Germinal center (tissue), 1 donor: ENCODE measurements at places on chromosomes 11 and 22.

GRCh38 chr22:18109410-18110193 is 1.0 kb upstream of the TUBA8 start:
- DNase-seq, result no peak

DNA sequence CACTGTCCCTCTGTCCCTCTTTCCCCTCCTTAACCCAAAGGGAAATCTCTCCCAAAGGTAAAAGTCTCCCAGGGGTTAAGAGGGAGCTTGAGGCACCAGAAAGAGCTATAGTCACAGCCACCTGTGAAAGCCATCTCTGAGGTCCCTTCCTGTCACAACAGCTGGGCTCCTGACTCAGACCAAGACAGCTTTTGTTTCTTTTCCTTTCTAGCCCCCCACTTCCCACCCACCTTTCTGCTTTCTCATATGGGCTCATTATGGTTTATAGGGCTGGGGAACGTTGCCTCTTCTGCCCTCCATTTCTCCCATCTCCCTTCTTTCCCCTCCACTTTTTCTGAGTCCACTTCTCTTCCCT is 19.1 kb downstream of the MIF start:
- no peak for DNase-seq

- DNase-seq, result no peak
Measured at GRCh38 chr11:6474806-6475500, 1.2 kb upstream of the TRIM3 start.

- DNase-seq, result no peak
Measured at GRCh38 chr22:35892192-35892591, 136.4 kb downstream of the RBFOX2 start.

- no peak for DNase-seq
Measured at GRCh38 chr11:28107191-28107749, 686 bp downstream of the KIF18A start.
